T47D (cell line): ENCODE measurements at places on chromosomes 4 and X.

DNA sequence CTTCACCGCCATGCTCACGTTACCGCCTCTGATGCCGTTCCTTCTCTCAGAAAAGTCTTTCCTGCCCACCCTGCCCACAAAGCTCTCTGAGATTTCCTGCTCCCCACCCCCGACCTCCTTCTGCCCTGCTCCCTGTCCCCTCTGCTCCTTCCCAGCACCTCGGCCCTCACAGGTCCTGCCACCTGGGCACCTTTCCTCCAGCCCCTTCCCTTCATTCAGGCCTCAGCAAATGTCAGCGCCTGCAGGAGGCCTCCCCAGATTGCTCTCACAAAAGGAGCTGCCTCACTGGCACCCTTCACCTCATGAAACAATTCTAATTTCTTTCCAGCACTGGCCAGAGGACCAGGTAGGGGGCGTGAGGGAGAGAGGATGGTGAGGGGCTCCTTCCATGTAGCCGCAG lies 33.6 kb upstream of the MXD4 start:
- DNase-seq, result no peak

DNA sequence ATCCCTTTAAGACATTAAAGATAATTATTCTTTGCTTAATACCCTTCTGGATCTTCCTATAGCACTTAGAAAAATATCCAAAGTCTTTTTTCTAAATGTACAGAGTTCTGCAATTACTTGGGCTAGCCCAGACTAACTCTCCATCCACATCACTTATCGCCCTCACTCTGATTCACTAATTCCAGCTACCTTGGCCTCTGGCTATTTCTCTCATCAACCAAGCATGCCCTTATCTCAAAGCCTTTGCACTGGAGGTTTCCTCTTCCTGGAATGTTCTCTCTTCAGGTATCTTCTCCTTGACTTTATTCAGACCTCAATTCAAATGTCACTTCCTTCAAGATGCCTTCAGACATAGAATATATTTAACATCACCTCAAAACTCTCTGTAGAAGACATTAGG lies 345.1 kb upstream of the SMIM31 start:
- DNase-seq, result no peak

- no peak for DNase-seq
Observed at GRCh38 chrX:97481228-97481627, 597.5 kb downstream of the RPA4 start.

DNA sequence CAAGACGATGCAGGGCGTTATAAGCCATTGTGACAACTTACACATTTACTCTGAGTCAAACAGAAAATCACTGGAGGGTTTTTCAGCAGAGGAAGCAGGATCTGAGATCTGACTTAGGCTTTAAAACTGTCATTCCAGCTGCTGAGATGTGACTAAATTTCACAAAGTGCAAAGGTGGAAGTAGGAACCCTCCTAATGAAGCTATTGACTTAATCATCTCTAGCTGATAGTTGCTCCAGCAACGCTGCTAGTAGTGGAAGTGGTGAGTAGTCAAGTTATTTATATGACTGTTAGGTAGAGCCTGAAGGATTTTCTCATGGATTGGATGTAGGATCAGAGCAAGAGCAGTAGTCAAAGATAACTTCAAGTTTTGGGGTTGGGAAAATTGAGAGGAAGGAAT lies 218.6 kb downstream of the GRID2 start:
- DNase-seq, result no peak
